Anterior cingulate cortex (tissue), 58 donors: ENCODE measurements at places on chromosomes 16 and 17.

DNA sequence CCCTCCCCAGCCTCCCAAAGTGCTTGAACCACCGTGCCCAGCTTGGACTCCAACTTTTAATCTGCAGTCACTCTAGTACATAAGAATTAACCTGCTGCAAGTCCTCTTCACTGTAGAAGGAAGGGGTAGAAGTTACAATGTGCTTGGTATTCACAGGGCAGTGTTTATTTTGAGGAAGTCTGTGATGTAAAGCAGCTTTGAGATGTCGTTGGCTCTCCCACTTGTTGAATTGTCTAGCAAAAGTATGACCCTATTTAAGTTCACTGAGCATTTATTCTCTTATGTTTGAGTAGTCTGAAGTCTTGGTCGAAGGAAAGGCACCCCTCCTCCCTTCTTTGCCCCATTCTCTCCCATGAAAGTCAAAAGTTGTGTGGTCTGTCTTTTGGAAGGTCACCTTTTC is 28.2 kb downstream of the SF3B3 start:
- DNase-seq, result no peak

DNA sequence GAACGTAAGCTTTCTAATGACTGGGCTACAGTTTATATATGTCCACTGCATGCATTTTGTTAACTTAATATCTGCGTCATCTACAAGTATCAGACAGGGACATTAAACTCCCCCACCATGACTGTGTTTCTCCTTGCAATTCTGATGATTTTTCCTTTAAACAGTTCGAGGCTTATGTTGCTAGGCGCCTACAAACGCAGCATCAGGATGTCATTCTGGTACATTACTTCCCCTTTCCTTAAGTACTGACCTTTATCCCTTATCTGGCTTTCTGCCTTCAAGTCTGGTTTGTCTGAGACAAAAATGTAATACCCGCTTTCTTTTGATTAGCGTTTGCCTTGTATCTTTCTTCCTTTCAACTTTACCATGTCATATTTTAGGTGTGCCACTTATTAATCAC is 362.4 kb downstream of the SLC39A11 start:
- no peak for DNase-seq

GRCh38 chr16:79874391-79874790 is 273.9 kb upstream of the MAF start:
- DNase-seq, result no peak

GRCh38 chr16:17654142-17654541 is 183.4 kb upstream of the XYLT1 start:
- DNase-seq, result no peak

- DNase-seq, result no peak
Observed at GRCh38 chr17:55487695-55488432, 23.4 kb downstream of the SMIM36 start.

GRCh38 chr16:11029948-11030347 is 85.6 kb downstream of the CLEC16A start:
- DNase-seq, result no peak

DNA sequence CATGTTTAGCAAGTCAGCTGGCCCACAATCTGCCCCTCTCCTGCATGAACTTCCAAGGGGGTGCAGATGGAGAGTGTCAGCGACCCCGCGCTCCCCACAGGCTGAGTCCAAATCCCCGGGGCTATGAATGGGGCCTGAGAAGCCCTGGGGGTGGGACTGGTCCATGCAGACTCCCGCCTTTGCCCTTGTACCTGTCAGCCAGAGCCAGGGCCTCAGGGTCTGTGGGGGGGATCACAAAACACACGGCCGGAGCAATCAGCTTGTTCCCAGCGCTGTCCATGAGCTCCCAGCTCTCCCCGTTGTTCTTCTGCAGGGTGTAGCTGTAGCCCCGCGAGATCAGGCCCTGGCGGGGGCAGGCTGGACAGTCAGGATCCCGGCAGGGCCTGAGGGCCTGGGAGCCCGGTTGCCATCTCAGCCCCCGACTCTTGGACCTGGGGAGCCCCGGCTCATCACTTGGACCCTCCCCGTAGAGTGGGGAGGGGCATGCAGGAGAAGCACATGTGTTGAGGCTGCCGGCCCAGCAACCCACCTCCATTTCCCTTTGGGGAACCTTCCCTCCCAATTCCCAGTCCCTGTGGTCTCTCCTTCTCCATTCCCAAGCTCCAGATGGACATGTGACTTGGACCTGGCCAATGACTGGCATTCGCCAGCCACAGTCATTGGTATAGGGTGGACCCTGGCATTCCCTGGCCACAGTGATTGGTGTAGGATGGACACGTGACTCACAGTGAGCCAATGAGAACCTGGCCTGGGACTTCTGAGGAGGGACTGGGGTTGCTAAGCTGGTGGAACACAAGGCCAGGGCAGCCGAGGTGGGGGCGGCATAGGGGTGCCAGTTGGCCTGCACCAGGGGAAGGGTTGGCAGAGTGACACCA is 42.4 kb downstream of the PPL start:
- DNase-seq, result no peak

- no peak for DNase-seq
Observed at GRCh38 chr16:48999044-48999443, 282.6 kb downstream of the CBLN1 start.

GRCh38 chr16:74601126-74601871 is 5.6 kb downstream of the GLG1 start:
- no peak for DNase-seq

- DNase-seq, result no peak
Observed at GRCh38 chr17:40344421-40345160, 19.9 kb downstream of the GJD3 start.

DNA sequence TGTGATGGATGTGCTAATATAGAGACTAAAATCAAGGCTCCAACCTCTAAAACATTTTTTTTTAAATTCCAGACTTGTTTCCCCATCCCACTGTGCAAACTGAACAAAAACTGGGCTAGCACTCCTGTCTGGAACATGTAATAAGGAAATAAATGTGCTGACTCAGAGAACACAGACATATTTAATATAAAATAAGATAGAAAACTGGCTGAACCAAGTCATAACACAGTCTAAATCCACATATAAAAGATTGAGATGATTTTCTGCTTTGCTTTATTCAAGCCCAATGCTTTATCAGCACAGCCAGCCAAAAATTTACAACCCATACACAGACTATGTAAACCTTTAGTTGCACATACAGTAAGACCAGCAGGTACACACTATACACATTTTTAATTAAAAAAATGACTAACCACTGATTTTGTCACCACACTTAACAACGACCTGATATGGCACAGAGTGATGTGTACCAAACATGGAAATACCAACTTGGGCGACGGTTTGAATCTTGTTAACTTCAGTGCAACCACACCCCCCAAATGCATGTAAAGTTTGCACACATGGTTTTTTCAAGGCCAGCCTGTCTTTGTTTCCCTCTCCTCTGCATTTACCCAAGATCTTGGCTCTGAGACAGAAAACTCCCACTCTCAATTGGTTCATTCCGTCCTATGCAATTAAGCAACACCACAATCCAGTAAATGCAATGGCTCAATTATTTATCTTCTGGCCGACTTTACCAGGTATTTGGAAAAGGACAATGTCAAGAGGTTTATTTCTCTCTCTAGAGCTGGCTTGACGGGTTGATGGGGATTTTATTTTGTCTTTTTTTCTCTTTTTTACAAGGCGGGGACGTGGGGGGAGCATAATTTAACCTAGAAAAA is 1.2 kb downstream of the STAT3 start:
- no peak for DNase-seq

DNA sequence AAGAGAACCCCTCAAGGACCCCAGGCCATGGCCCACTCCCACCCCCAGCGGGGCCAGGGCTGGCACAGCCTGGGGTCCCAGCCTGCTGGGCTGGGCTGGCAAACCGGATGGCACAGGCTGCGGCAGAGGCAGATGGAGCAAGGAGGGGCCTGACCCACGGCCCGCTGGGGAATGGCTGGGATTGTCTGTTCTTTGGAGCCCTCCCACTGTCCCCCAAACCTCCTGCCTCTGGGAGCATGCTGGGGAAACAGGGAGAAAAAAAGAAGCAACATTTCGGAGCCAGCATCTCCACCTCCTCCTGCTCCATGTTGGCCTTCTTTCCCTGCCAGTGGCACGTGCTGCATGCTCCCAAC is 37.1 kb upstream of the LHX1 start:
- no peak for DNase-seq

- no peak for DNase-seq
Observed at GRCh38 chr17:46878055-46878454, 26.7 kb downstream of the WNT9B start.

DNA sequence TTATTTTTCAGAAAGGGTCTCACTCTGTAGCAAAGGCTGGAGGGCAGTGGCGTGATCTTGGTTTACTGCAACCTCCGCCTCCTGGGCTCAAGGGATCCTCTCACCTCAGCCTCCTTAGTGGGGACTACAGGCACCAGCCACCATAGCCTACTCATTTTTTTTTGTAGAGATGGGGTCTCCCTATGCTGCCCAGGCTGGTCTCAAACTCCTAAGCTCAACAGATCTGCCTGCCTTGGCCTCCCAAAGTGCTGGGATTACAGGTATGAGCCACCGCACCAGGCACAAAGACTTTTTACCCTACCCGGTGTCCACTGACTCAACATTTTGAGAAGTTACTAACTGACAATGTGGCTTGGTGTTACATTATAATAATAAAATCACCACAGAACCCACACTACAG is 7.2 kb downstream of the GRB2 start:
- no peak for DNase-seq

DNA sequence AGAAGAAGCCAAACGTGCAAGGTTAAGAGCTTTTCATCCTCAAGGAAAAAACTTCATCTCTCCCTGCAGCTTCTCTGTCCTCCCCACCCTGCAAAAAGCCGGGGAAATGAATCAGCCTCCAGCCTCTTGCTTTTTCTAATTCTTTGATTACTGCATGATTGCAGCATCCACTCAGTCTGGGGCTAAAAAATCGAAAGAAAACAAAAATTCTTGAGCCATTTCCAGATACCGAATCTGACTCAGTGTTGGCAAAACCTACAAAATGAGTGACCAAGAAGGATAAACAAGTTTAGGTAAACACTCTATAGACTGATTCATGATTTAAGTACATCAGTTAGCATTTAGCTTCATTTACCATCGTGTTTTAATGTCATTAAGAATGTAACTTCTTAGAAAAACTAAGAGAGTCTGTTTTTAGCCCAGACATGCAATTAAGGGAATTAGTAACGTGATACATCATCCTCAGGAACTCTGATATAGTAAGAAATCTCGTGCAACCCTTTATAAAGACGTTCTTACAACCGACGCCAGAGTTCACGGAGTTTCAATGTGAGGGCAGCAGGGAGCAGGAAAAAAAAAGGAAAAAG is 287.3 kb upstream of the FOXF1 start:
- no peak for DNase-seq

GRCh38 chr17:16215965-16216316 is 607 bp upstream of the NCOR1 start:
- no peak for DNase-seq

GRCh38 chr17:13500947-13501346 is 100.8 kb downstream of the HS3ST3A1 start:
- no peak for DNase-seq

DNA sequence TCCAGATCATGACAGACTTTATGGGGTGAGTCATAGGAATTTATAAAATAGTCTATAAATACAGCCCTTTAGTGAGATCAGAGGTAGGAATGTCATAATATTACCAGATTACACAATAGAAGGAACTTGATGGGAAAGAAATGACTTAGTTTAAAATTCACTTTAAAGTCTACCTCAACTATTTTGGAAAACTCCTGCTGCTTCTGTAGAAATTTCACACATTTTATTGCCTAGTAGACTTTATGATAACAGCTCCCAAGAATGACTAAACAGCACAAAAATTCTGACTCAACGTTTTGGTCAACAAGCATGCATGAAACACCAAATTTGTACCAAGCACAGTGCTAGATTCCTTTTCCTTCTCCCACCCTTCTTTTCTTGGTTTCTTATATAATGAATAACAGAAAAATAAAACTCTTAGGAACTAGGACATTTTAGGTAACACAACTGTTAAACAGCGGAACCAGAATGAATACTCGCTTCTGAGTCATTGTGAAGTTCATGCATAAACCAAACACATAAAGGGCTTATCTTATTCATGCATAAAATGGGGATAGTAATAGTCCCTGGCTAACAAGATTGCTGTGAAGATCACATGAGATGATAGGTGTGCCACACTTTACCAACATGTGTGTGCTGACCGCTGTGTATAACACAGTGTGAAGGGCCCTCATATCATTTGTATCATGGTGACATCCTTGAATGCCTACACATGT is 243.9 kb downstream of the CDH8 start:
- DNase-seq, result no peak

DNA sequence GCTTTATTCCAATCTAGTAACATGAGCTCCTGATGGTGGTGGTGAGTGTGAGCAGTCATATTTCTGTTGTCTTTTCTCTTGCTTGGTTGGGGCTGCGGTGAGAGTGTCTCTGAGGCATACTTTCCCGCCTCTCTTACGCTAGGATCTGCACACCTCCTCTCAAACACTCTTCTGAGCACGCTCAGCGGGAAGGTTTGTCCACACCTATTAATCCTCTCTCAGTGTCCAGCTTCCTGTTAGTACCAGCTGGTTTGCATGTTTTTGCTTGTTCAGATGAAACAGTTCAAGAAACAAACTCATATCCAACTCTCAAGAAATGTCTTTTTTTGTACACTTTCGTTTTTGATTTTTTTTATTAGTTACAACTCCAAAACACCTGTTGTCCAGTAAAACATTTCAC is 89.5 kb downstream of the CCDC182 start:
- no peak for DNase-seq

- no peak for DNase-seq
Observed at GRCh38 chr17:50692448-50693035, 15.2 kb downstream of the ANKRD40 start.

- DNase-seq, result no peak
Observed at GRCh38 chr16:11128211-11129141, 127.5 kb downstream of the SOCS1 start.

DNA sequence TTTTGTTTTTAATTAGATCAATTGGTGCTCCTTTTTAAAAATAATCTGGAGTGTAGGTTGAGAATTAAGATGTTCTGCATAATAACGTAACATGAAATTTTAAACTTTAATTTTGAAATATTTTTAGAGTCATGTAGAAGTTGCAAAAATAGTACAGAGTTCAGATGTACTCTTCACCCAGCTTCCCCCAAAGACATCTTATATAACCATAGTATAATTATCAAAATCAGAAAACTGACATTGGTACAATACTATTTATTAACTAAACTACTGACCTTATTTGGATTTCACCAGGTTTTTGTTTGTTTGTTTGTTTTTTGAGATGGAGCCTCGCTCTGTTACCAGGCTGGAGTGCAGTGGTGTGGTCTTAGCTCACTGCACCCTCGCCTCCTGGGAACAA is 76.9 kb downstream of the PPM1E start:
- no peak for DNase-seq
